ENCODE measurements at places on chromosomes 1 and 21.

DNA sequence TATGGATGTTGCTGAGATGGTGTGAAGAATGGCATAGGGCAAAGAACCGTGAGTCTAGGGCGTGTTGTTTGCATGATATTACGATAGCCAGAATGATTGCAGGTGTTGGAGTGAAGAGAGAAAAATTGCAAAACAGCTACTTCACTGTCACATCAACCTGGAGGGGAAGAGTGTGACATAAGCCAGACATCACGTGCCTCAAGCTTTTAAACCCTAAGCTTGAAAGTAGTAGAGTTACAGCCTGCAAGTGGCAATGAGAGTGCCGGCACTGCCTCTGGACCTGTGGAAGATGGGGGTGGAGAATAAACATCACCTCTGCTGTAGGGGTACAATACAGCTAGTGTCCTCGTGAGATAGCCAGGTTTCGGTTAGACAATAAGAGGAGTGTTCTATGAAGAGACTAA lies 11.1 kb downstream of the EEIG2 start:
- no peak for DNase-seq

DNA sequence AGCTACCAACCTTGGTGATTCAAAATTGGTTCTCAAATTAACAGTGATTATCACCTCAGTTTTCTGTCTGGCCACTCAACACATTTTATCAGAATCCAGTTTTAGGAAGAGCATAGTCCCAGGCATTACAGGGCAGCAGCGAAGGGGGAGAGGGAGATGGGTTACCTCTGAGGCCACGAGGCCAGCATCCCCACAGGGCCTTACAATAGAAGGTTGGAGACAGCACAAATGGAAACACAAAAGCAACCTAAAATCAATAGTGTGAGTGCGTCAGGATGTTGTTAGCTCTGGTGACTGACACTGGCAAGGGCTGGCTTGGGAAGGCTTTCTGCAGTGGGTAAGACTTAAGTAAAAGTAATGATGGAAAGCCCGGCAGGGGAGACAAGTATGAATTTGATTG lies 79.5 kb downstream of the JAK1 start:
- DNase-seq: peak; percentile 91

GRCh38 chr1:226076378-226076777 lies 13.9 kb downstream of the H3-3A start:
- no peak for DNase-seq

- no peak for DNase-seq
These were observed 10.5 kb upstream of the LAX1 start for GRCh38 chr1:203754455-203754864.

DNA sequence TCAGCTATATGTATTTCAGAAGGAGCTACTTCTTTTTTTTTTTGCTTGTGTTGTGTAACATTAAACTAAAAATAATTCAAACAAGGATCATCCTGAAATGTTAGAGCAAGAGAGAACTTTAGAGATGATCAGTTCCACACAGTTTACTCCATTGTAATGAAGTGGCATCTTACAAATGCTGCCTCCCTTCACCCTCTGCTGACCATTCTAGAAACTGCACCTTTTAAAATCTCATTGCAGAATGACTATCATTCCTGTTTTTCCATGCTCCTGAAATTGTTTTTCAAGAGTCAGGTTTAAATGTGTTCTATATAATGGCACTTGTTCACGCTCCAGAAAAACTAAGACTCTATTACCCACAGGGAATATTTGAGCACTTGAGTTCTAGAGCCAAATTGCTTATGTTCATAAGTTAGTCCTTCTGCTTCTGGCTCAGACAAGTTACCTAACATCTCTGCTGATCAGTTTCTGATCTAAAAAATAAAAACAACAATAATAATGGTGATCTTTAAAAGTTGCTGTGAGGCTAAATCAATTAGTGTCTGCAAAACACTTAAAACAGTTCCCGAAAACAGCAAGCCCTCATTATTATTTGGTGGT lies 21.5 kb upstream of the SLC44A5 start:
- DNase-seq: peak; percentile 60

DNA sequence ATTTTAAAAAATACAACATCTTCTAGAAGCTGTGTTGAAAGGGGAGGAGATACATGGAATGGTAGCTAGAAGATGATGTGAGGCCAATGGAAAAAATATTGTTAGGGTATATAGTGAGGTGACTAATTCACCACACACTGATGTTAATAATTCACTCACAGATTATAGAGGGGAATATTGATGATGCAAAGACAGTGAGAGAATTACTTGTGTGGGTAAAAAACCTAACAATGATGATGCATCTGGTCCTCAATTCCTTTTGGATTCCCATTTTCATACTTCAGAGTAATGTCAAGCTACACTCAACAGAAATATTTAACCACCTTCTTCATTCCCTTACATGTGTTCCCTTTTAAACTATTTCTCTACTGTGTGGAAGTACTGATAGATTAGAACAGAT lies 169.5 kb upstream of the DPYD start:
- DNase-seq: no peak

DNA sequence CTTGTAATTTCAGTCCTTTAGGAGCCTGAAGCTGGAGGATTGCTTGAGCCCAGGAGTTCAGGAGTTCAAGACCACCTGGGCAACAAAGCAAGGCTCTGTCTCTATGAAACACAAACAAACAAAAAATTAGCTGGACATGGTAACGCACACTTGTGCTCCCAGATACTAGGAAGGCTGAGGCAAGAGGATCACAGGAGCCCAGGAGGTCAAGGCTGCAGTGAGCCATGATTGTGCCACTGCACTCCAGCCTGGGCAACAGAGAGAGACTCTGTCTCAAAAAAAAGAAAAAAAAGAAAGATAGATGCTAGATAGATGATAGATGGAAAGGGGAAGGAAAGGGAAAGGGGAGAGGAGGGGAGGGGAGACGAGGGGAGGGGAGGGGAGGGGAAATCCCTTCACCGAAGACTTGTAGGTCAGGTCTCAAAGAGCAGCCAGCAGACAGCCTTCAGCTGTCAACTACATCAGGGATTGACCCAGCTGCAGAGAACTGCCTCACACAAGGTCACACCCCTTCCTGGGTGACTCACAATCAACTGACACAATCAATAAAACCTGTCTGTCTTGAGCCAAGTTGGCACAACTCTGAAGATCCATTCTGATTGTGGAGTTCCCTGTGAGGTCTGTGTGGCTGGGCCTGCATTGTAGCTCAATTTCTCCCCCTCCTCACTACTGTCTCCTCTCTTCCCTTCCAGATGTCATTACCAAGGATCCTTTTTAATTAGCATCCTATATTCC lies 200.6 kb downstream of the RGS7 start:
- DNase-seq: no peak

Data from neural progenitor cell (in vitro differentiated cells).